ENCODE measurements at places on chromosomes 2 and 18. TPM values are rescaled to one million over a fixed set of nuclear protein-coding genes. Genes with fewer than 3 reads are reported as not detected.

The KRTCAP3 gene
- polyA plus RNA-seq: 0.65 TPM

The SLC4A3 gene
- polyA plus RNA-seq: 236 TPM

The IAH1 gene
- 51.6 TPM for polyA plus RNA-seq

DNA sequence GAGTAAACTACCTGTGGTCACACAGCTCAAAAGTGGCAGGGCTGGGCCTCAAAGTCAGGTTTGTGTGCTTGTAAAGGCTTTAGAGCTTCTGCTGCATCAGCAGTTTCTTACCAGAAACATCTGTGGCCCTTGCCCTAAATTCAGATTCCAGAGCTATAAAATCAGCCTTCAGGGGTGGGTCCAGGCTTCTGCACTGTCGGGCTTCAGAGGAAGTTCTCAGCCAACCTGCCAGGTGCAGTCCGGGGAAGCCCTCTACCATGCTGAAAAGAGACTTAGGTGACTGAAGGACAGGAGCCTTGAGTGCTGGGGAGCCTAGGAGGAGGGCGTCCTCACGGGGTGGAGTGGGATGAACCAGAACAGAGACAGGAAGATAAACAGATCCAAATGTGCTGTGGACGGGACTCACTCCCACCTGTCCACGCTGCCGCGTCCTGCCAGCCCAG, 69.9 kb upstream of the HS6ST1 start:
- H3K4me3 ChIP-seq: no peak overlapping the region
- peak; percentile 8 for DNase-seq
- no peaks in the 10 kb centered on the region for H3K36me3 ChIP-seq
- no peak overlapping the region for H3K27ac ChIP-seq
- H3K4me1 ChIP-seq: no peaks in the 10 kb centered on the region
- no peaks in the 10 kb centered on the region for H3K27me3 ChIP-seq

- no peaks in the 10 kb centered on the region for H3K36me3 ChIP-seq
- H3K4me1 ChIP-seq: no peaks in the 10 kb centered on the region
- no peak overlapping the region for H3K4me3 ChIP-seq
- no peak for DNase-seq
- H3K27ac ChIP-seq: no peak overlapping the region
- H3K27me3 ChIP-seq: no peaks in the 10 kb centered on the region
These were observed 645.1 kb upstream of the SETBP1 start for GRCh38 chr18:44035554-44035953.

- peaks cover 60% of the 10 kb centered on the region for H3K4me1 ChIP-seq
- no peak overlapping the region for H3K4me3 ChIP-seq
- no peaks in the 10 kb centered on the region for H3K36me3 ChIP-seq
- DNase-seq: peak; percentile 50
- H3K27ac ChIP-seq: peak overlapping the region; percentile 78
These were observed 39.7 kb upstream of the EPAS1 start for GRCh38 chr2:46257476-46257875.

DNA sequence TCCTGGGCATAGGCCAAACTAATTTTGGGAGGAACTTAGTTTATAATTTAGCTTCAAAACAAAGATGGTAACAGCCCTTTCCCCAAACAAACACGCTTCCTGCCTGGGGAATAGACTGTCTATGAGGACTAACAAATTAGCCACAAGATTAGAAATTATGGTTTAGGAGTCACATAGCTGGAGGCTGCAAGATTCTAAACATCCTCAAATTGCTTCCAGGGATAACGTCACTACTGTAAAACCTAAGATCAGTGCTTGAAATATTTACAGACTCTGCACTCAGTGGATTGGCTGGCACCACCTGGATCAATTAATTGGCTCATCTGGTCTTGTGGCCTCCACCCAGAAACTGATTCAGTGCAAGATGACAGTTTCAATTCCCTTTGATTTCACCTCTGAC, 118.0 kb upstream of the TACR1 start:
- H3K27ac ChIP-seq: no peak overlapping the region
- DNase-seq: no peak
- no peak overlapping the region for H3K4me3 ChIP-seq
- H3K27me3 ChIP-seq: no peaks in the 10 kb centered on the region
- no peaks in the 10 kb centered on the region for H3K4me1 ChIP-seq
- H3K36me3 ChIP-seq: no peaks in the 10 kb centered on the region

GRCh38 chr18:3015204-3015592, 2.3 kb upstream of the LPIN2 start:
- H3K36me3 ChIP-seq: peaks cover 5% of the 10 kb centered on the region
- H3K27ac ChIP-seq: peak overlapping the region; percentile 29
- H3K4me1 ChIP-seq: peaks cover 33% of the 10 kb centered on the region
- no peak for DNase-seq
- no peak overlapping the region for H3K4me3 ChIP-seq

DNA sequence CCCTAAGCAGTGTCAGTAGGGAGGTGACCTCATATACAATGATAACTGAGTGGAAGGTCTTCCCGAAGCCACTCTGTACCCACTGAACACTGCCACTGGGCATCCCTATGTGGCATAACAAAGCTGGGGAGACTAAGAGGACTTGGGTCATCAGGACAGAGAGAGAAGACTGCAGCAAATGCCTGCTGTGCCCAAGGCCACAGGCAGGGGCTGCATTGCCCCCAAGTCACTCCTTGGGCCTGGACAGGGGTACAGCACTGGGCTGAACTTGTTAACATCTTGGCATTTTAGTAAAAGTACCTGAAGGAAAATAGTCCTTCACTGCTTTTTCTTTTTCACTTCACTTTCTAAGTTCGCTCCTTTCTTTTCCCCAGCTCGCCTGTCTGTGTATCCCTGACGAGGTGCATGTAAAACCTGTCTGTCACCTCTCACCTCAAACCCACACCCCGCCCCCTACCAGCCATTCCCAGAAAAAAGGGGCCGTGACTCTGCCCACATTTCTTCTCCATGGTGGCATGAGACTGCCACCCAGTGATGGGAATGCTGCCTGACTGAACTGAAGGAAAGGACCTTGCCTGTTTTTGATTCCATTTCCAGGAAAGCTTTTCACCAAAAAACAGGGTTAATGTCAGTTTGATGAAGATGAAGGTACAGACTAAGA, 62.9 kb downstream of the MTHFD2 start:
- no peak overlapping the region for H3K4me3 ChIP-seq
- peak; percentile 45 for DNase-seq
- no peaks in the 10 kb centered on the region for H3K36me3 ChIP-seq
- no peaks in the 10 kb centered on the region for H3K27me3 ChIP-seq
- H3K27ac ChIP-seq: no peak overlapping the region

DNA sequence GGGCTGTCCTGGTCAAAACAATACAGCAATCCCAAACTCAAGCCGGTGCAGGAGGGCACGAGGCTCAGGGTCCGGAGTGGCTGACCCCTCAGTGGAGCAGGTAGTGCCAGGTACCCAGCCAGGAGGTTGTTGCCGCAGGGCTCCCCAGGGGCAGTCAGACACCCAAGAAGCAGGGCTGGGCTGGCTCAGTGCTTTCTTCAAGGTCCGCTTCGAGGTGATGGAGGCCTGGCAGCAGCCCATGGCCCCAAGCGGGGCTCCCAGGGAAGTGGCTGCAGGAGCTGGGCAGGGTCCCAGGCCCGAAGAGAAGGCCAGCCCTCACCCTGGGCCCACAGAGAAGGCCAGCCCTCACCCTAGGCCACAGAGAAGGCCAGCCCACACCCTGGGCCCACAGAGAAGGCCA, 55.3 kb upstream of the COPS8 start:
- H3K4me1 ChIP-seq: no peaks in the 10 kb centered on the region
- no peak overlapping the region for H3K4me3 ChIP-seq
- no peak overlapping the region for H3K27ac ChIP-seq
- no peaks in the 10 kb centered on the region for H3K36me3 ChIP-seq
- no peaks in the 10 kb centered on the region for H3K27me3 ChIP-seq

GRCh38 chr2:215660687-215661086, 224.8 kb upstream of the FN1 start:
- no peak overlapping the region for H3K27ac ChIP-seq
- no peaks in the 10 kb centered on the region for H3K4me1 ChIP-seq
- peak; percentile 35 for DNase-seq
- no peaks in the 10 kb centered on the region for H3K36me3 ChIP-seq
- no peaks in the 10 kb centered on the region for H3K27me3 ChIP-seq

DNA sequence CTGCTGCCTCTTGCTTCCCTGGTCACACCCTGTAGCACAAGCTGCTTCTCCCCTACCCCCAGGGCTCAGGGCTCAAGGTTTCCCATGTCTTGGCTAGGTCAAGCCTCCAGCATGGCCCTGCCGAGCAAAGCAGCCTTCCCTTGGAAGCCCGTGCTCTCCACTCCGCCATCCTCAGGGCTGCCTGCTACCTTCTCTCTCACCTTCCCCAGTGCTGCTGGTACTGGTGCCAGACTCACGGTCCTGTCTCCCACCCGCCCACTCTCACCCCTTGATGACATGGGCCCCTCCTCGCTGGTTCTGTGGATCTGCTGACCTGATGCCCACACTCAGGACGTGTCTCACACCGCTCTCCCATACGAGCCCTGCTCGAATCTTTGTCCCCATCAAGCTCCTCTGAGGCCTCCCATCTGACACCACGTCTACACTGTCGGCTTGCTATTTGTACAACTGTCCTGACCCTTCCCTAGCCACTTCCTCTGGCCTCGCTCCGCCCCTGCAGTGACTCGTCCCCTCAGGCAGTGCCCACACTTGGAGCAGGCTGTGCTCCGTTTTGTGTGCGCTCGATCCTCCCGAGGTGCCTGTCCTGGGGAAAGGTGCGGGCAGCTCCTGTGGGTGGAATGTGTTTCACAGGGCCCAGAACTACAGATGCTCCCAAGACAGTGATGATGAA, 49.9 kb downstream of the ZAP70 start:
- no peak overlapping the region for H3K27ac ChIP-seq
- H3K4me3 ChIP-seq: no peak overlapping the region
- peaks cover 34% of the 10 kb centered on the region for H3K4me1 ChIP-seq
- no peak for DNase-seq

Data from heart left ventricle (tissue), 16 donors.